ENCODE measurements at places on chromosomes 7 and 10.

GRCh38 chr7:17921857-17922416 is 18.4 kb downstream of the SNX13 start:
- no peak for DNase-seq

- peak; percentile 79 for DNase-seq
Observed at GRCh38 chr7:108094933-108095710, 35.0 kb downstream of the LAMB4 start.

DNA sequence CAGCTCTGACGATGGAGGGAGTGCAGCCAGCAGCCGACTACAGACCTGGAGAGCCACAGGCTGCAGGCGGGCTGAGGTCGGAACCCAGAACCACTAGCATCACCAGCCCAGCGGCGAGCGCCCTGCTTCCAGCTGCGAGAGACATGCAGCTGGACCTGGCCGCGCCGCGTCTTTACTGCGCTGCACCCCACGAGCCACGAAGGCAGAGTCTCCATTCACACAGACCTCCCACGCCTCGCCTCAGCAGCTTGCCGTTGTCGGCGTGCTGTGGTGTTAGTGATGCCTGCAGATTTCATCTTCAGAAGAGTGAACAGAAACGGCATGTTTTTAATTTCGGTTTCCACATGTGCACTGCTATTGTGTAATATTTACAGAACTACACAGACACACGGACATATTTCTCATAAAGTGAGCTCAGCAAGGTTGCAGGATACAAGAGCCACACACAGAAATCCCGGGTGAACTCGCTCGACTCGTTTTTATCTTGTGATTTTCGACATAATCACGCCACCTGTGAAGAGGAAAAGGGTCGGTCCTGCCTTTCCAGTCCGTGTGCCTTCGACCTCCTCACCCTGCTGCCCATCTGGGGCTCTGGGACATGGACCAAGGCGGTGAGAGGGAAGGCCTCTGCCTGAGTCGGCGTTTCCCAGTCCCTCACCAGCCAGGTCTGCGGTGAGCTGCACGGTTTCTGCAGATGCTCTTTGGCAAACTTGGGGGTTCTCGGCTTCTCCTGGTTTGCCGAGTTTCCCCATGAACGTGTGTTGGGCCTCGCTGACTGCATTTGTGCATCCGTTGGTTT is 252.2 kb downstream of the ELFN1 start:
- DNase-seq = no peak

DNA sequence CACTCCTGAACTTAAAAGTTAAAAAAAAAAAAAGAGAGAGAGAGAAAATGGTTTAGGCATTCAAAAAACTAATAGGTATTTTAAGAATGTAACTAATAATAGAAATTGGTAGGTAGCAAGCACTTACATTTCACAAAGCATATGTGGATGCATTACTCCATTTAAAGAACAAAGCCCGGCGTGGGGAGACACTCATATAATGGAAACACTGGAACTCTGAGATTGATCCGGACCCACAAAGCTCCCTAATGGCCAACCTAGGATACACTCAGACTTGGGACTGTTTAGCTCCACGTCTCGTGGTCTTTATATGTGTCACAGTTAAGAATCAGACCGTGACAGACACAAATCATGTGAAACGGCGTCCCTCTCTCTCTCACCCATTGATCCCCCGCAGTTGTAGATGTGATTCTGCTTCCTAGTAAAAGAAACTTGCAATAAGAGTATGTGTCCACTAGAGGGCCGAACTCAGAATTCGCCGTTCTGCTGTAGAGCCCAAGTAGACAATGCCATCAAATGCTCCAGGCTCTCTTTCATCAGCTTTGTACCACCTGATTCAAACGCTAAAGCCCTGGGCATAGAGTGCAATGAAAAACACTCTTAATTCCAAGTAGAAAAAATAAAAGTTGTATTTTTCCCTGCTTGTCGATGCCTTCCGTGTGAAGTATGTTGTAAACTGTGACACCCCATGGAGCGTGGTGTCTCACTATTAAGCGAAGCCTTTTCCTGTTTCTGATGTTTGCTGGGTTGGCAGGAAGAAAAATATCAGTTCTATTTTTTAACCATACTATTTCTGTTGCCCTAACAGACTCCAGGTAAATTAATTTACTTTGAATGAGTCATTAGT is 429.0 kb upstream of the MTPN start:
- peak; percentile 50 for DNase-seq

Data from Panc1 (cell line).